ENCODE measurements at places on chromosomes 1 and 21. TPM values are rescaled to one million over a fixed set of nuclear protein-coding genes. Genes with fewer than 3 reads are reported as not detected.

GRCh38 chr1:244349581-244350001 lies 102.1 kb downstream of the ADSS2 start:
- DNase-seq = no peak

DNA sequence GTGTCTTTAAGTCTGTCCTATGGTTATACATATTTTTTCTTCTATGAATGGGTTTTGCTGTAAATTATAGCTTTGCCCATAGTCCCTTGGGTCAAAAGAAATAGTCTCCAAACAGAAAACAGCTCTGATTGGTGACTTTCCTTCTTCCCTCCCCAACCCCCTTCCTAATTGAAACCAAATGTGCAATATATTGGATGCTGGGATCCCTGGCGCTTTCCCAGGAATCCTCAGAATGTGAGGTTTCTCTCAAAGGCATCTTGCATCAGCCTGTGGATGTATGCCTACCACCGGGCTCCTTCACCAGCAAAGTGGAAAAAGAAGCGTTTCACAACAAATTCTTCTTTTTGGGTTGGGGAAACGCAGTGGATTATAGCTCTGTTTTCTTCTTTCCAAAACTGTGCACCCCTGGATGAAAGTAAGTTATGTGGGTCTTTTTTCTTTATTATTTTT lies at the start of gene DDR2:
Gene DDR2, plus strand, starts transcription at position 248 of the 450 bp plus-strand sequence. CDS start 86,600 bp downstream, outside the sequence.
- peak; percentile 80 for DNase-seq

DNA sequence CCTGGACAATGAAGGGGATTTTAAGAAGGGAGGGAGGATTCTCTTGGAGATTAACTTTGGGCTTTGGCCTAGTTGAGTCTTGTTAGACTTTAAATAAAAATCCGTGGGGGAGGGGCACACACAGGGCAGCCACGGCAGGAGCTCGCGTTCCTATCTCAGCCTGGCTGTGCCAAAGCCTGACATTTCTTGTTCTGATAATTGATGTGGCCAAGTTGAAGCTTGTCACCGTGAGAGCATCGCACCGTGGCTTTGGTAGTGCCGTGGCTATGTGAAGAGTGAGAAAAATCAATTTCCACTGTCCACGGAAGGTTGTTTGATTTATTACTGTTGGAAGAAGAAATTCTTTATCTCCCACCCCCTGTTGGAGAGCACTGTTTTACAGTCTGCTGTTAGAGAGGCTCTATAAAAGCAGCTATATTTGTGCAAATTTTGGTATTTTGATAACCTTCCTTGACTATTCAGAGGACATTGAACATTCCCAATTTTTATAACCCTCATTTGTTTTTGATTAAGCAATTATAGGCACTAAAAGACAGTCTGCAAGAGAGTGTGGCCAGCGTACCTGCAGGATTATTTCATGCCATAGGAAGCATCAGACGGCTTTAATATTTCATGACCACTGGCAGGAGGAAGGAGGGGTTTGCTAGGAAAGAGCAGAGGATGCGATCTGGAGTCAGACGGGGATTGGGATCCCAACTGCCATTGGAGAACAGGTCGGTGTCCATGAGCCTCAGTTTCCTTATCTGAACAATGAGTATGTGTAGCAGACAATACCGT lies 160.7 kb downstream of the KAZN start:
- no peak for DNase-seq

The KLF17 gene
- not detected for polyA plus RNA-seq

The SSU72 gene
- 192 TPM for polyA plus RNA-seq

The PROX1 gene
- 6.7 TPM for polyA plus RNA-seq
